B cell (primary cell): ENCODE measurements at places on chromosomes 13 and 19. TPM values are rescaled to one million over a fixed set of nuclear protein-coding genes. Genes with fewer than 3 reads are reported as not detected.

HIF3A gene
- not detected in 2 replicates for total RNA-seq

DNA sequence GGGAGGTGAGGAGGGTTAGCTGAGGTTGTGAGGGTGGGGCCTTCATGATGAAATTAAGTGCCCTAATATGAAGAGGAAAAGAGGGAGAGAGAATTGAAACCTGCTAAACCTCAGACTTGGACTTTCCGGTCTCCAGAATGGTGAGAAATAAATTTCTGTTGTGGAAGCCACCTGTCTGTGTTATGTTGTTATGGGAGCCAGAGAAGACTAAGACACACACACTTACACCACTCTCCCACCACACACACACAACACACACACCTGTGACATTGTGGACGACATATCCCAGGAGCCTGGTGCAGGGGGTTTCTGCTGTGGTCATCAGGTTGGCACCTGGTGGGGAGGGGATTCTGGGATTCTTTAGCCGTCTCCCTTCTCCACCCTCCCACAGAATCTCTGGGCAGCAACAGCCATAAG lies 14.0 kb downstream of the KLK4 start:
- peaks cover 19% of the 10 kb centered on the region for H3K4me1 ChIP-seq
- H3K36me3 ChIP-seq = no peaks in the 10 kb centered on the region
- H3K27me3 ChIP-seq = no peaks in the 10 kb centered on the region
- no peak for DNase-seq

GPR183 gene
- 240 and 256 TPM in 2 replicates for total RNA-seq

DNA sequence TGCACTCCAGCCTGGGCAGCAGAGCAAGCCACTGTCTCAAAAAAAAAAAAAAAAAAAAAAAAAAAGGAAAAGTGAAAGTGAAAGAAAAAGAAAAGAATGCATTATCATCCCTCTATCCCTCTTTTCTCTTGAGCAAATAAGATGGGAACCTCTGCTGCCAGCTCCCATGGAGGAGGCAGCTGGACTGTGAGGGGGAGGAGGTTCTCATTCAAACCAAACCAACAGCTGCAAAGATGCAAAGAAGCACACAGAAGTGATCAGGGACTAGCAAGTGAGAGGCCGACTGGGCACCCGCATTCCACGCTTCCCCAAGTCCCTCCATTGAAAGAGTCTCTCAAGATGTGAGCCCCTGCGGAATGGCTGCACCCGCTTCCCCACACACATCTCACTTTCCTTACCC lies 63.5 kb downstream of the TSHZ3 start:
- H3K4me3 ChIP-seq = no peak overlapping the region
- no peaks in the 10 kb centered on the region for H3K4me1 ChIP-seq
- H3K36me3 ChIP-seq = no peaks in the 10 kb centered on the region
- H3K27me3 ChIP-seq = no peaks in the 10 kb centered on the region
- H3K27ac ChIP-seq = no peak overlapping the region
- DNase-seq = no peak

ZNF528 gene
- 69.2 and 71.8 TPM in 2 replicates for total RNA-seq

OR7E24 gene
- total RNA-seq = not detected in 2 replicates

GRCh38 chr19:53810891-53811290 lies 13.2 kb downstream of the NLRP12 start:
- no peak overlapping the region for H3K4me3 ChIP-seq
- no peaks in the 10 kb centered on the region for H3K4me1 ChIP-seq
- DNase-seq = no peak
- H3K36me3 ChIP-seq = no peaks in the 10 kb centered on the region
- H3K27ac ChIP-seq = no peak overlapping the region

DNA sequence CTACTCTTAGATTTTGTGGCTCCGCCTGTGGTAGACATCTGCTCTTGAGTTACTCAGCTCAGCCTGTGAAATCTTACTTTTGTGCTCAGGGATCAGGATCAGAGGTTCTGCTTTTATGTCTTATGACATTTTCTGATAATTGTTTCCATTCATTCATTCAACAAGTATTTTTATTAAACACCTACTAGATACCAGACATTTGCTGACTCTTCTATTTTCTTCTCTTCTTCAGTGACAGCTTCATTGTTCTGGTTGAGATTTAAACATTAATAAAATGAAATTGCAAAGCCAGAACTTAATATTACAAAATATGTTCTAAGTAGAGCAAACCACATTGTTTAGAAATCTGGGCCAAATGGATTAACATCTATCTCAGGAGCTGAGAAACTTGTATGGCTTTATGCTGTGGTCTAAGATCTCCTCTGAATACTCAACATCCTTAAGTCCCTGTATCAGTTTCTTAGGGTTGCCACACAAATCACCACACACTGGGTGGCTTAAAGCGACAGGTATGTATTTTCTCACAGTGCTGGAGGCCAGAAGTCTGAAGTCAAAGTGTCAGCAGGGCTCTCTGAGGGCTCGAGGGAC lies 15.8 kb upstream of the MICU2 start:
- peaks cover 8% of the 10 kb centered on the region for H3K4me1 ChIP-seq
- DNase-seq = no peak
- H3K27ac ChIP-seq = no peak overlapping the region

GRCh38 chr19:32172566-32173160 lies 172.7 kb upstream of the ZNF507 start:
- H3K27ac ChIP-seq = no peak overlapping the region
- no peaks in the 10 kb centered on the region for H3K36me3 ChIP-seq
- H3K4me1 ChIP-seq = no peaks in the 10 kb centered on the region
- no peaks in the 10 kb centered on the region for H3K27me3 ChIP-seq

DNA sequence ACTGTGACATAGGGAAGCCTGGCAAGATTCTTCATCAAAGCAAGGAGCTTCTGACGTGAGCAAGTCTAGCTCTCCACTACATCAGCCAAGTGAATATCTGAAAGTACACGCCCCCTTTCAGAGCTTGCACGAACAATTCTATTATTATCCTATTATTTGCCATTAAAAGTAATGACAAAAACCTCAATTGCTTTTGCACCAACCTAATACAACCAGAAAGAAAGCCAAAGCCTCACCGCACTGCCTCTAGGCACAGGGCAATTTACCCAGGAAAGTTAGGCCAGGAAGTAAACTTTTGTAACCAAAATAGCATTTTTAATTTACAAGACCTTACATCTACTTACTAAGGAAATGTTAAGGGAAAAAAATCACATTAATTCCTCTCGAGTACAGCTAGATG lies 41.2 kb downstream of the LATS2 start:
- H3K27ac ChIP-seq = no peak overlapping the region
- no peak for DNase-seq
- H3K27me3 ChIP-seq = no peaks in the 10 kb centered on the region
- H3K36me3 ChIP-seq = peaks cover 2% of the 10 kb centered on the region
- H3K4me3 ChIP-seq = no peak overlapping the region

DNAJC3 gene
- total RNA-seq = 12.1 and 13.0 TPM in 2 replicates

GRCh38 chr19:28019901-28020300 lies 1193.0 kb downstream of the UQCRFS1 start:
- no peaks in the 10 kb centered on the region for H3K27me3 ChIP-seq
- H3K4me1 ChIP-seq = no peaks in the 10 kb centered on the region
- no peak overlapping the region for H3K27ac ChIP-seq

RFPL4AL1 gene
- total RNA-seq = not detected in 2 replicates

DNAJC15 gene
- total RNA-seq = 13.5 and 15.2 TPM in 2 replicates

- H3K36me3 ChIP-seq = no peaks in the 10 kb centered on the region
- H3K4me3 ChIP-seq = no peak overlapping the region
- no peaks in the 10 kb centered on the region for H3K4me1 ChIP-seq
These were observed 82.2 kb upstream of the USP29 start for GRCh38 chr19:57037556-57037955.

- no peak overlapping the region for H3K27ac ChIP-seq
- H3K4me1 ChIP-seq = no peaks in the 10 kb centered on the region
- no peak for DNase-seq
- H3K36me3 ChIP-seq = no peaks in the 10 kb centered on the region
These were observed 397.1 kb downstream of the SLITRK5 start for GRCh38 chr13:88068316-88068715.

DNA sequence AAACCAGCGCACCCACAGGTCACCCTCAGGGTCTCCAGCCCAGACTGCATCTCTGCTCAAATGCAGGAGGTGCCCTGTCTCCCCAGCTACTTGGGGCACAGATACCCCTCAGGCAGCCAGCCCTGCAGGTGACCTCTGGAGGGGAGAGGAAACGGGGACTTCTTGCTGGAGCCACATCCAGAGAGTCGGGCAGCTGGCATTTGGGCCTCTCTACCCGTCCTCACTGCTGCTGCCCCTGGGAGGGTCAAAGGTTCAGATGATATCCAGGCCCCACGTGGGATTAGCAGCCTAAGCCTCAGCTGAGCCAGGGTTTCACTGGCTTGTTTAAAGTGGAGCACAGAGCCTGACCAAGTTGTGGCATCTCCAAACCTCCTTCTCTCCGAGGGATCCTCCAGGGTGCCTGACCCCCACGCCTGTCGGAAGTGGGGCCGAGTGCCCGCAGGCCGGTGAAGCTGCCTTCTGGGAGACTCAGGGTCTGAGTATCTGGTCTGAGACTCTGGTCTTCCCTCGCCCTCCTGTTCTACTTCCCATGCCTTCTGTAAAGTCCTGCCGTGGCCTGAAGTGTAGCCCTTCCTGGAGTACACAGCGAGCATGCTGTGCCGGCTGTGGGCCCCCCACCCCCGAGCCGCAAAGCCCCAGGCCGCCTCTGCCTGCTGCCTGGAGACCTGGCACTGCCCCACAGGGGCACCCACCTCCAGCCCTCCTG lies 2.1 kb downstream of the RASA3 start:
- H3K27me3 ChIP-seq = no peaks in the 10 kb centered on the region
- peak overlapping the region; percentile 95 for H3K4me3 ChIP-seq
- H3K36me3 ChIP-seq = peaks cover 5% of the 10 kb centered on the region

KHSRP gene
- total RNA-seq = 195 and 205 TPM in 2 replicates

DNA sequence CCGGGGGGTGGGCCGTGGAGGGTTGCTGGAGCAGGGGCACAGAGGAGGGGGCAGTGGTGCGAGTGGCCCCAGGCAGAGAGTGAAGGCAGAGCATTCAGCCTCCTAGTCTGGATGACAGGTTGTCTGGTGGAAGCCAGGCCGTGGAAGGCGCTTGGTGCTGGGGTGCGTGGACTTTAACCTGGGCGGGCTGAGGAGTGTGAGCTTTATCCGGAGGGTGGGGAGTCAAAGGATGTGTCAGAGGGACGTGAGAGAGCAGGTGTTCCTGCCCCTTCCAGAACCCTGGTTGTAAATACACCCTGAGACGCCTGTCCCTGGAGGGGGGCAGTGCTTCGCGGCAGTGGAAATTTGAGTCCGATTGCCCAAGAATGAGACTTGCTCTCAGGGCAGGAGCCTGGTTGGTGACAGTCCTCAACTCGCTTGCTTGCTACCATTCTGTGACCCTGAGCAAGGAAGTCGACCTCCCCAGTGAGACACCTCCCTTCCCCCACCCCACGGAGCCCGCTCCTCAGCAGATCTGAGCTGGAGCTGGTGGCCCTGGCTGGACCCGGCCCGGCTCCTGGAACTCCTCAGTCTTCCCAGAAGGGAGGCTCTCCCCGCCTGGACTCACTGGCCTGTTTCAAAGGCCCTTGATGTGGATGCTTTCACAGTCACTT lies 2.3 kb downstream of the SPPL2B start:
- peak overlapping the region; percentile 27 for H3K4me3 ChIP-seq
- no peak for DNase-seq
- H3K4me1 ChIP-seq = peaks cover 68% of the 10 kb centered on the region
- H3K36me3 ChIP-seq = no peaks in the 10 kb centered on the region
- peak overlapping the region; percentile 97 for H3K27ac ChIP-seq
- H3K27me3 ChIP-seq = no peaks in the 10 kb centered on the region

GPR4 gene
- not detected in 2 replicates for total RNA-seq

GRCh38 chr19:34229721-34230120 lies 24.6 kb upstream of the GARRE1 start:
- no peak for DNase-seq
- no peak overlapping the region for H3K4me3 ChIP-seq
- H3K27ac ChIP-seq = no peak overlapping the region
- H3K27me3 ChIP-seq = no peaks in the 10 kb centered on the region

OR7C1 gene
- not detected in 2 replicates for total RNA-seq

DNA sequence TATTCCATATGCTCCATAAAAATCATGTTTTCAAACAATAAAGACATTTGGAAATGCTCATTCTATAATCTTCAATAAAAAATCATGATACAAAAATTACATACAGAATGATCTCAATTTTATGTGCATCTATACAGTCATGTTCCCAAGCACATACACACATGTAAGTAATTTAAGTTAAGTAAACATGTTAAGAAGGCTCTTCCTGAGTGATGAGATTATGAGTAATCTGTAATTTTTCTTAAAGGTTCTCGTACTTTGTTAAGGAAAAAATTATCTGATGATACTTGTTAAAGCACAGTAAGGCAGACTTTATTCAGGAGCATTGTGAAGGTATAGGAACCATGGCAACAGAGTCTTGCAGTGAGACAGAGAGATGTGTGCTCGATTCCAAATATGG lies 30.0 kb upstream of the DLEU7 start:
- DNase-seq = no peak
- no peak overlapping the region for H3K4me3 ChIP-seq

CATSPERD gene
- total RNA-seq = not detected in 2 replicates

GRCh38 chr19:47423203-47423882 lies 4.0 kb upstream of the MEIS3 start:
- H3K4me3 ChIP-seq = no peak overlapping the region
- H3K27ac ChIP-seq = no peak overlapping the region
- DNase-seq = no peak
- peaks cover 55% of the 10 kb centered on the region for H3K4me1 ChIP-seq

DNA sequence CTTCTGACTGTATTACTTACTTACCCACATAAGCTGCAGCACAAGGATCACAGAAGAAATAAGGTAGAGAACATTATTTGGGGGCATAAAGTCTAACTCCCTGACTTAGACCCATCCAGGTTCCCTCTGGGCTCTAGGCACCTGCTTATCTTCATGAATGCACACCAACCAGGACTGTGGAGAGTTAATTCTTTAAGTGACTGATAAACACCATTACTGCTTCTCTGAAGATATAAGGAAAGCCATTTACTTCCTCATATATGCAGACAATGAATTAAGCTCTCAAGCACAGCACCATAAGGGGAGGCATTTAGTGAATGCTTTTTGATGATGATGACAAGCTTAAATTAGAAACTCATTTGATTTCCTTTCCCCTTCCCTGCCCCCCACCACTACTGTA lies 22.5 kb downstream of the OBI1 start:
- no peak overlapping the region for H3K4me3 ChIP-seq
- H3K4me1 ChIP-seq = no peaks in the 10 kb centered on the region
- no peaks in the 10 kb centered on the region for H3K27me3 ChIP-seq

SLC7A10 gene
- total RNA-seq = not detected in 2 replicates

GRCh38 chr19:19185853-19186740 lies 5.9 kb downstream of the BORCS8 start:
- H3K27ac ChIP-seq = no peak overlapping the region
- no peak overlapping the region for H3K4me3 ChIP-seq
- DNase-seq = no peak
- no peaks in the 10 kb centered on the region for H3K27me3 ChIP-seq
- no peaks in the 10 kb centered on the region for H3K36me3 ChIP-seq

DNA sequence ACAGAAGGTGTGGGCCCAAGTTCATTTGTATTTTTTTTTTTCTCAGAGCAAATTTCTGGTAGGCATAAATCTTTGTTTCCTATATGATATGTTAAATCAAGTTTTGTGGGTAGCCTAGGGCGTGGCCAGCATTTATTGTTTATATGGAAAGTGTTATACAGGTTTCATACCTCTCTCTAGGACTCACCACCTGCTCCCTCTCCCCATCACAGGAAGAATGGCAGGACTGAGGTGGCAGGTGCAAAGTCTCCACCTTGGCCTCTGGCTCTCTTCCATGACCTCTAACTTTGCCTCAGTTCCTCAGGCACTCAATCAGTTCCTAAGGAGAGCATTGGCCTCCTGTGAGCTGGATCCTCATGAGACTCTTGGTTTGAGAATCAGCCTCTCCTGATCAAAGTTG lies 172.3 kb upstream of the TSC22D1 start:
- no peak for DNase-seq
- no peak overlapping the region for H3K27ac ChIP-seq
- H3K27me3 ChIP-seq = no peaks in the 10 kb centered on the region
